GM19239 (cell line): ENCODE measurements at places on chromosomes 5 and 9.

DNA sequence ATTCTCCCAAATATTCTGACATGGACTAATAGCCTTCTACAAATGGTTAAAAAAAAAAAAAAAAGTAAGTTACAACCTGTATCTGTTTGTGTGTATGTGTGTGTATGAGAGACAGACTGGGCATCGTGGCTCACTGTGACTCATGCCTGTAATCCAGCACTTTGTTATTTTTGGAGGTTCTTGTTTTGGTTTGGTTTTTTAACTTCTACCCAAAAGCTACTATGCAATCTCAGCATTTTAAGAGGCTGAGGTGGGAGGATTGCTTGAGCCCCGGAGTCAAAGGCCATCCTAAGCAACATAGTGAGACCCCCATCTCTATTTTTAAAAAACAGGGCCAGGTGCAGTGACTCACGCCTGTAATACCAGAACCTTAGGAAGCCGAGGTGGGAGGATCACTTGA lies 17.6 kb upstream of the HAVCR1 start:
- no peak for DNase-seq

- DNase-seq, result no peak
These were observed 86.1 kb downstream of the F2RL2 start for GRCh38 chr5:76537073-76537543.

DNA sequence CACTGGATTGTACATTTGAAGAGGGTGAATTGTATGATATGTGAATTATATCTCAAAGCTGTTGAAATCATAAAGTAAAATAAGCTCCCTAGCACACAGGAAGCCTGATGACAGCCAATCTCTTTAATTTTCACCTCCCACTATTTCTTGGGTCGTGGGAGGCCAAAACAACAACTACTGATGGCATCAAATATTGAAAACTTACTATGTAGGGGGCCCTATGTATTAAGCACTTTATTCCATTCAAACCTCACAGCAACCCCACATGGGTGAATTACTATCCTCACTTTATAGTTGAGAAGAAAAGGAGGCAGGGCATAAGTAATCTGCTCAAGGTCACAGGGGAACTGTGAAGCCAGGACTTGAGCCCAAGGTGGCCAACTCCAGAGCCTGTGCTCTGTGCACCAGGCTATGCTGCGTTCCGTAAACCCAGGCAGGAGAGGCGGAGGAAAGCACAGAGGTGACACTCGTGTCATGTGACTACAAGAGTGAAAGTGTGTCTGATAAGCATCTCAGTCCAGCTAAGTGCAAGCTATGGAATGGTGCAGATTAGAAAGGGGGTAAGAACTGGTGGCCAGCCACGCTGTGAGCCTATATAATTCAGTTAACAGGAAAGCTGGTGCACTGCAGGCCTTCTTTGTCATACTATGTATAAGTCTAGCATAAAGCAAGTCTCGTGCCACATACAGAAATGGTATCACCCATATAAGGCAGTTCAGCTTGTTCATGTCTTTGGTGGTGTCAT lies 221.0 kb downstream of the DCP2 start:
- no peak for DNase-seq

DNA sequence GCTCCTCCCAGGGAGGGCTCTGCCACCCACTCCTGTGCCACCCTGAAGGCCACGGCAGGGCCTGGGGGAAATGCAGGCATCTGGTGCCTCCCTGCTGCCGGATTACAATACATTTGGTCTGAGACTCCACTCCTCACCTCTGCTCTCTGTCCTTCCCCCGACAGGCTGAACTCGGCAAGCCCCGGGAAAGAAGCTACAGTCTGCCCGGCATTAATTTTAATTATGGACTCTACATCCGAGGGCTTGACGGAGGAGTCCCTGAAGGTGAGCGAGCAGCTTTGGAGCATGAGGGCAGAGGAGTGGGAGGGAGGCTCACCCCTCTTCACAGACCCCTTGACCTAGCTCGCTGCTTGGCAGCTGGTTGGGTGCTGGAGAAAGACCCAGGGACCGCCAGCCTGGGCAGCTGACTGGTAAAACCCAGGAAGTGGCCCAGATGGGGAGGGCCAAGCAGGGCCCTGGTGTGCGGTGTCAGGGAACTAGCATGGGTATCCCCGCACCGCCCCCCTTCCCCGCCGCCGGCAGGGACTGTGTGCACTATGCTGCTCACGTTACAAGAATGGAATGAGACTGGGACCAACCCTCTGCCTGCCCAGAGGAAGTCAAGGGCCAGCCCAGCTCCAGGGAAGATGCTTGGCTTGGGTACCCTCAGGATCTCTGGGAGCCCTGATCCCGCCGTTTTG lies 83.7 kb upstream of the BARHL1 start:
- DNase-seq, result no peak

GRCh38 chr9:113613815-113614413 lies 150.4 kb downstream of the RGS3 start:
- no peak for DNase-seq

- DNase-seq, result no peak
These were observed 969.2 kb downstream of the CDH18 start for GRCh38 chr5:19018822-19019221.

GRCh38 chr5:168852329-168852728 lies 273.2 kb upstream of the PANK3 start:
- no peak for DNase-seq

- DNase-seq, result no peak
These were observed 259.6 kb upstream of the NR4A3 start for GRCh38 chr9:99561961-99562565.

- DNase-seq, result no peak
These were observed 50.1 kb downstream of the TNFSF8 start for GRCh38 chr9:114880291-114880745.

GRCh38 chr9:132164604-132165362 lies 2.9 kb downstream of the NTNG2 start:
- no peak for DNase-seq

DNA sequence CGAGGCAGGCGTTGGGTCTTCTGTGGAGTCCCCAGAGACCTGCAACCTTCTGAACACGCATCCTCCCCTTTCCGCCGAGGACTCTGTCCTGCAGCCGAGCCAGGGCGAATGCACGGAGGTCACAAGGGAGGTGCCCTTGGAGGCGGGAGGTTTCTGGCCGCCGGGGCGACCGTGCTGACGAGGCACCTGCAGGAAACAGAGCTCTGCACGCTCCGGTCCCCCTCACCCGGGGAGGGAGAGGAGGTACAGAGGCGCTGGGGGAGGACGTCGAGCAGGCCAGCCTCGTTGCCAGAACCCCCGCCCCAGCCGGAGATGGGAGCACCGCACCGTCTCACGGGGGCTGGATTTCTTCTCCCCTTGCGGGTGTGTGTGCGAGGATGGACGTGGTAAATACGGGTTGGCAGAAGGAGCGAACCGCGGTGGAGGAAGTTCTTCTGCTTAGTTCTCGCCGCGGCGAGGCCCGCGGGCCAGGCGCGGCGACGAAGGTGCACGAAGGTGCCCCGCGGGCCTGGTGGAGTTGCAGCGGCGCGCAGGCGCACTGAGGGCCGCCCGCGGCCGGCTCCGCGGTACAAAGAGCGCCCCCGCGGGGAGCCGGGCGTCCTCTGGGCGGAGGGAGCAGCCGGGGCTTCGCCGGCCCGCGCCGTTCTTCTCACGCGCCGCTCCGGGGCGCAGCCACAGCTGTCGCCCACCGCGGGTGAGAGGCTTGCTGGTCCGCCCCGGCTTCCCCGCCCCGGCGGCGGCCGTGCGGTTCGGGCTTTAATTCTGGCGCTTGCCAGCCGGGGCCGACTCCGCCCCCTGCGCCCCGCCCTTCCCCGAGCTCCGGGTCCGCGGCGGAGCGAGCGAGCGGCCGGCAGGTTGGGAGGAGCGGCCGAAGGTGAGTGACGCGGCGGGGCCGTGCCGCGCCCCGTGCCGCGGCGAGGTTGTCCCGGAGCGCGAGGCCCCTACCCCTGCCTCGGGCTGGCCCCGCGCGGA lies 289.5 kb downstream of the DOCK8 start:
- peak; percentile 86 for DNase-seq

- no peak for DNase-seq
These were observed 92.5 kb downstream of the FEM1C start for GRCh38 chr5:115452083-115452482.
